ENCODE measurements at places on chromosomes 2 and 18.

DNA sequence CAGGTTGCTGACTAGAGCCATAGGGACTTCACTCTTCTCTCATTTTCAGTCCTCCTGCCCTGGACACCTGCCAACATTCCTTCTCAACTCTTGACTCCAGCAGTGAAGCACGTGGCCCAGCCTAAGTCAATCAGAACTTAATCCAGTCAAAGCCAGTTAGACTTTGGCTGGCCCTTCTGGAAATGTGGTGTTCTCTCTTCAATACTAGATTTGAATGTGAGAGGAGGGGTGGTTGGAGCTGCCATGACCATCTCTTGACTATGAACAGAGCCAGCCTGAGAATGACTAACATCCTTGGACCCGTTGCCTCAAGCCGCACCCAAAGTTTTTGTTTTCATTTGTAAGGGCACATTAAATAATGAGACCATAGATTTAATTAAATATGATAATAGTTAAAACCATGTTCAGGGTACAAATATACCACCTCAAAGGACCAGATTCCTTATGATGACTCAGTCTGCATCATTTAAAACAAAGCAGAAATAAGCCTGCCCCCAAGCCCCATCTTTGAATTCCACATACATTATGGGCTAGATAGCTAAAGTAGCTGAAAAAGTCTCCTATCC is 49.7 kb upstream of the RASGRP3 start:
- no peak for DNase-seq

DNA sequence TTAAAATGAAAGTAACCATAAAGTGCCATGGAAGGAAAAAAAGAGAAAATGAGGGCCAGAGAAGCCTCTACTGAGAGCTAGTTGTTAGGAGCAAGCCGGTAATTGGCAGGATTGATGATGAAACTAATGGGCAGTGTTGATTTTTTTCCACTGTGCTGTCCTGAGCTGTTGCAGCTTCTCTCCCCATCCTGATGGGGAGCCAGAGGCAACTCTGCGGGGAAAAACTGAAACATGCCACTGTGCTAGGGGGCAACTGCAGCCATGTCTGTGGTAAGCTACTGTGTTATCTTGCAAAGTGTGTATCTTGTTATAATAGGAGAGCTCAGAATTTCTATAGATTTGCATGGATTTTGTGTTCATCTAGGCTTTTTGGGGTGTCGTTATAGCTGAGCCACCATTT is 487.9 kb downstream of the STK39 start:
- DNase-seq: no peak

- no peak for DNase-seq
Observed at GRCh38 chr2:230496891-230497290, 80.9 kb downstream of the SP100 start.

DNA sequence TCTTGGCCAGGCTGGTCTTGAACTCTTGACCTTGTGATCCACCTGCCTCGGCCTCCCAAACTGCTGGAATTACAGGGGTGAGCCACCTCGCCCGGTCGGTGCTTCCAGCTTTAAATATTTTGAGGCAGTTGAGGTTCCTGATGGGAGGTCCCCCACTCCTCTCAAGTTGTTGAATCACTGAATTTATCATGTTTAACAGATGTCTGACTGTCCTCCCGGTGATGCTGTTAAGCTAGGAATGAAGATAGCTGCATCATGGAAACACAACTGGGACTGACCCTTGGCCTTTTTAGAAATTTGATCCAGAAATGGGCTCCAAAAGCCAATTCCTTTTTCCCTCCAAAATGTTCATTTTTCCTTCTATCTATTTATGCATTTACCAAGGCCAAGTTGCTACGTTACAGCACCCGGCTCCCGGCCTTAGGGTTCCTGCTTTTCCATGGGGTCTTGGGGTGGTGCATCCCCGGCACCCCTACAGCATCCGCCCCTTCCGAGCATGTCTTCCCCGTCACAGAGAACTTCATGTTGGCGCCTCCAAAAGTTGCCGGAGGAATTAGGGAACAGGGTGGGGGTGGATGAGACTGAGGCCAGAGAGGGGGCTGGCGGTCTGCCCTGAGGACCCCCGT is 43.9 kb downstream of the PAX8 start:
- no peak for DNase-seq

GRCh38 chr2:56185101-56185581 is 1.4 kb downstream of the CCDC85A start:
- DNase-seq: no peak

- no peak for DNase-seq
Observed at GRCh38 chr2:42214669-42215068, 45.5 kb downstream of the EML4 start.

- no peak for DNase-seq
Observed at GRCh38 chr2:171102802-171103201, 57.9 kb downstream of the TLK1 start.

DNA sequence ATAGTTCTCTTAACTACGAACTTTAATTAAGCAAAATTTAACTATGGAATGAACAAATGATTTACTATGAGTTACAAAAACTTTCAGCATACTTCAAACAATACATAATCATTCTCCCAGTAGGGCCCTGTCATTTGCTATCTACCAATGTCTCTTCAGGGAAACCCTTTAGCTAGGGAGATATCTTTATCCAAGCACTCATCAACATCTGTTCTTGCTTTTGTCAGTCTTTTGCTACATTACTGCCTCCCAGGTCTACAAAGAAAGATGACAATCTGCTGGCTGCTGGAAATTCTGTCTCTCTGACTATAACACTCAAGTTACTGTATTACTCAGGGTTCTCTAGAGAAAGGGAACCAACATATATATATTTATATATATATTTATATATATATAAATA is 1626.3 kb upstream of the CELF4 start:
- no peak for DNase-seq

DNA sequence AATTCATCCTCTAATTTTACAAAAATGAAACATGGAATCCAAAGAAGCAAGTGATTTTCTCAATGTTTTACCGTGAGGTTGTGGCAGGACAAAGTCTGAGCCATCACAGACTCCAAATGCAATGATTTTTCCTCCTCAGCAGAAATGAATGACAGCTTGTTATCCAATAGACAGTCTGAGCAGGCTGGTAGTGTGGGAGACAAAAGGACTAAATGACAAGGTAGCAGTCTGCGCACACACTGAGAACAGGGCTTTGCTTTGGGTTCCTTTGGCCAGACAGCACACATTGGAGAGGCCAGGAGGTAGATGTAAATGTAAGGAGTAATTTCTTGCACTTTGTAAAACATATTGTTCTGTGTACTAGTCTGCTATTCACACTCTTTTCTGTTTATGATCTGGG is 50.3 kb upstream of the RGPD4 start:
- DNase-seq: no peak

GRCh38 chr2:28408764-28409599 is 16.3 kb downstream of the FOSL2 start:
- peak; percentile 89 for DNase-seq

- DNase-seq: no peak
Observed at GRCh38 chr2:86636842-86637241, 13.2 kb upstream of the RNF103 start.

DNA sequence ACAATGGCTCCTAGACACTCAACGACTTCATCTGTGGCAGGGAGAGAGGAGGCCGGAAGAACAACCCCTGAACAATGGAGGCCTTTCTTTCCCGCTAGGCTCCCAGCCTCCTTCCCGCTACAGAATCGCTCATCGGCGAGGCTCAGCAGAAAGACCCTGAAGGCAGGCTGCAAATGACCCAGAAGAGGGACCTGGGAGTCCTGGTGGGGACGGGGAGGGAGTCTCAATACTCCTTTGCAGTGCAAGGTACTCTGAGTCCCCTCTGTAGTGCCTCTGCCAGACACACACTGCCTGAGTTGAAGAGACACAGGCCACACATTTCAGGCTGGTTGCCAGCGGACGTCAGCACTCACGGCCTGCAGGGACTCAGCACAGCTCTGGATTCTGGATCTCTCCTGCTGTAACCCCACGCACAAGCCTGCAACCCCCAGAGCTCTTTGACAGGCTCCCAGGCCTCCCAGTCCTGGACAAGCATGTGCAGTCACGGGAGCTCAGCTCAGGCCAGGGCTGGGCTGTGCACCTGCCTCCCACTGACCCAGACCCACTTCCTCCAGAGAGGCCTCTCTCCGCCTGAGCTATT is 6.1 kb downstream of the GPR17 start:
- no peak for DNase-seq

GRCh38 chr18:62616331-62616805 is 93.5 kb downstream of the ZCCHC2 start:
- DNase-seq: no peak

- DNase-seq: no peak
Observed at GRCh38 chr18:64253222-64253621, 104.3 kb upstream of the LINC00305 start.

- DNase-seq: no peak
Observed at GRCh38 chr2:201347138-201347537, 10.0 kb downstream of the FLACC1 start.

DNA sequence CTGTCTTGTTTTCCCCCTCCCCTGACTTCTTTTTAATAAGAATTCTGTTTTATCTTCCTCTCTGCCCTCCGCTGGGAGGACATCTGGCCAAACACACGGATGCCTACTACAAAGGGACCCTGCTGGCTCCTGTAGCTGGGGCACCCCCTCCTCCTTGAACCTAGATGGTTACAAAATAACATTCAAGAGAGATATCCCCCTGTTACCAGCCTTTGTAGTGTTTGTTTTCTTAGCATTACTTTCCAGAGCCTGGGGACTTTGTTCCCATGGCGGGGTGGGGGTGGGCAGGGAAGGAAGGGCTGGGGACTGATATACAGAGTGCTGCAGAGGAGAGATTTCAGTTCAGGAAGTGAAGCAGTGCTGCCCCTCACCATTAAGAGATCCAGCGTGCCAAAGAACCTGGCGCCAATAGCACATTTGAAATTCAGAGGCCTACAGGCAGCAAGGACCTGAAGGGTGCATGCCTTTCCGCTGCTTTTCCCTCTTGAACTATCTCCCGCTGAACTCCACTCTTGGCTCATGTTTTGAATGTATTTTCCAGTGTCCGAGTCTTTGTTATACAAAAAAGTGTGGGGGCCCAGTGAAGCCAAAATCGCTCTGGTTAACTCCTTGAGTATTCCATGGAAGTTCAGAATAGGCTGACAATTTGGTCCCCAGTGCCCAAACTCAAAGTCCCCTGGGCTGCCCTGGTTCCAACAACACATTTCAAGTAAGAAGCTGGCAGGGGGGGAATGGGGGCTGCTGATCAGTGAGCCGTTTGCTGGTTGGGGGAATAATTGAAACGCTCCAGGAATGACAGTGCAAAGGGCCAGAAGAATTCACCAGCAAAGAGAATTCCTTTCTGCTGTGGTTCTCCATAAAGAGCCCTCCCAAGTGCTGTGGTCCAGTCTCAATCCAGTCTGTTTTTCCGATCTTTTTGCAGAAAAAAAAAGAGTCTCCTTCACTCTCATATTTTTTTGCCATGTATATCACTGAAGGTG is 94.8 kb upstream of the THOC1 start:
- no peak for DNase-seq

DNA sequence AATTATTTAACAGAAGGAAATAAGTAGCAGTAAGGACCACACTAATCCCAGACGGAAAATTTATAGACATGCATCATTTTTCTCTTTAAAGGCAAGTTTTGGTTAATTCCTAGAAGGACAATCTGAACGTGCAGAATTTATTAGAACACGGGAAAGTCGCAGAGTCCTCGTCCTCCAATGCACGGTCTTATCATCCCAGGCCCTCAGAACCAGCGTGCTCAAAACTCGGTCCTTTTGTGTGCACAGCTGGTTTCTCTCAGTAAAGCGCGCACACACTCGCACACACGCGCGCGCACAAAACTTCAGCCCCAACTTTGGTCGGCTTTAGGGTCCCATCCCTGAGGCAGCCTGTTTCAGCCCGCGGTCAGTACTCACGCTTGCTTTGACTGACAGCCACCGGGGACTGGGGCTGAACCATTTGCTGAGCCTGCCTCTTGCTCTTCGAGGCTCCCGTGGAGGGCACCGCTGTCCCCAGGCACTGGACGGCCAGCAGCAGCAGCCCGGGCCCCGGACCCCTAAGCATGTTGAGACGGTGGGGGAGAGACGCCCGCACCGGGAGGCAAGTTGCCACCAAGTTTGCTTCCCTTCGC is 493 bp downstream of the FN1 start:
- DNase-seq: no peak

- no peak for DNase-seq
Observed at GRCh38 chr18:50439460-50440015, 64.7 kb downstream of the SKA1 start.

- no peak for DNase-seq
Observed at GRCh38 chr2:110796716-110797301, 64.4 kb downstream of the ACOXL start.

DNA sequence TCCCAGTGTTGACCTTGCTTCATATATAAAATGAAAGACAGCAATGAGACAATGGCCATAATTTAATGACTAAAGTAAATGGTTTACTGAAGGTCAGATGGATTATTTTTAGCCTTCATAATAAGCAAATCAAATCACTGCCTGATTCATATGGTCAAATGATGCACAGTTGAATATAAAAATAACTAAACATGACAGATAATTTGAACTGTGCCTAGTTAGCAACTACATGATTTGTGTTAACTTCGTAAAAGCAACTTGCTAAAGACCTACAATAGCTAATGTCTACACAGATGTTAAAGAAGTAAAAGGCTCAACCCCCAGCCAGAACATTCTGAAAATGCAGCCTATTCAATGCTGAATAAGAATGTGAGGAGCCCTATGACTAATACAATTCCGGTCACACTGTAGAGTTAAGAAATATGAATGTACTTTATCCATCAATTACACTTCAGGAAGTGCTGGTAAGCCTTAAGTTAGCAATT is 590.8 kb upstream of the CDH2 start:
- no peak for DNase-seq

DNA sequence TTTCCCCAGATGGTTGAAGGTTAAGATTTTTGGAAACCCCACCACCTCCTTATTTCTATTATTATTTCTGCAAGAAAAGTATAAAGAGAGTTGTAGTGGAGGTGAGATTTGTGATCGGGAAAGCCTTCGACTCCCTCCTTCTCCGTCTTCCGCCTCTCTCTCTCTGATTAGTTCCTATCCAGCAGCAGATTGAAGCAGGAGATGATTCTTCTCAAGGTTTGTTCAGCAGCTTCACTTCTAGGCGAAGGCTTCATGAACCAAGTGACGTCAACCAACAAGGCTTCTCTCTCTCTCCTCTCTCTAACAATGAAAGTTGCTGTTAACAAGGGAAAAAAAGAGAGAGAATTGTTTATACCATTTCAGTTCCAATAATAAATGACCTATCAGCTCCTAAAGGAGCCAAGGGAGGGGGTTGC is at the start of gene BAZ2B:
BAZ2B (minus strand) TSS at position 263 of the 416 bp plus-strand sequence. CDS start 137,829 bp downstream, outside the sequence.
- DNase-seq: no peak

- no peak for DNase-seq
Observed at GRCh38 chr2:199775267-199775666, 75.7 kb downstream of the FTCDNL1 start.

DNA sequence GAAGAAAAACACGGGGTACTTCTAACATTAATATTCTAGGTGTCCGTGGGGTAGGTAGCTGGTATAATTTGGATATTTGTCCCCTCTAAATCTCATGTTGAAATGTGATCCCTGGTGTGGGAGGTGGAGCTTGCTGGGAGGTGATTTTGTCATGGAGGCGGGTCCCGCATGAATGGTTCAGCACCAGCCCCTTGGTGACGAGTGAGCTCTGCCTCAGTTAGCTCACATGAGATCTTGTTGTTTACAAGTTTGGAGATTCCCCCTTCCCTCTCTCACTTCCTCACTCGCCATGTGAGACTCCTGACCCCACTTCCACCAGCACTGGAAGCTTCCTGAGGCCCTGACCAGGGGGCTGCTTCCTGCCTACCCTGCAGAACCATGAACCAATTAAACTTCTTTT is 35.4 kb upstream of the DNER start:
- DNase-seq: no peak

- DNase-seq: peak; percentile 67
Observed at GRCh38 chr2:105798595-105798994, 53.9 kb downstream of the NCK2 start.

All from T-helper 2 cell (primary cell).